ENCODE measurements at places on chromosomes 16 and 17. TPM values are rescaled to one million over a fixed set of nuclear protein-coding genes. Genes with fewer than 3 reads are reported as not detected.
A peak's percentile ranks its signal among the peaks of the same experiment; 100 is the strongest.

The FAM171A2 gene
- total RNA-seq = 0.16 TPM

- no peaks in the 10 kb centered on the region for H3K36me3 ChIP-seq
- peak overlapping the region; percentile 63 for H3K4me3 ChIP-seq
- no peaks in the 10 kb centered on the region for H3K27me3 ChIP-seq
- peak overlapping the region; percentile 17 for H3K27ac ChIP-seq
- no peaks in the 10 kb centered on the region for H3K4me1 ChIP-seq
Measured at GRCh38 chr17:77246110-77247047, 105.6 kb downstream of the SEC14L1 start.

GRCh38 chr16:2774161-2774891, 2.8 kb downstream of the ELOB start:
- no peak for DNase-seq
- H3K27me3 ChIP-seq = no peaks in the 10 kb centered on the region

- H3K36me3 ChIP-seq = no peaks in the 10 kb centered on the region
- no peaks in the 10 kb centered on the region for H3K27me3 ChIP-seq
- H3K4me3 ChIP-seq = peak overlapping the region; percentile 58
- no peak for DNase-seq
- H3K4me1 ChIP-seq = no peaks in the 10 kb centered on the region
Measured at GRCh38 chr16:56658327-56658875, 642 bp downstream of the MT1F start.

DNA sequence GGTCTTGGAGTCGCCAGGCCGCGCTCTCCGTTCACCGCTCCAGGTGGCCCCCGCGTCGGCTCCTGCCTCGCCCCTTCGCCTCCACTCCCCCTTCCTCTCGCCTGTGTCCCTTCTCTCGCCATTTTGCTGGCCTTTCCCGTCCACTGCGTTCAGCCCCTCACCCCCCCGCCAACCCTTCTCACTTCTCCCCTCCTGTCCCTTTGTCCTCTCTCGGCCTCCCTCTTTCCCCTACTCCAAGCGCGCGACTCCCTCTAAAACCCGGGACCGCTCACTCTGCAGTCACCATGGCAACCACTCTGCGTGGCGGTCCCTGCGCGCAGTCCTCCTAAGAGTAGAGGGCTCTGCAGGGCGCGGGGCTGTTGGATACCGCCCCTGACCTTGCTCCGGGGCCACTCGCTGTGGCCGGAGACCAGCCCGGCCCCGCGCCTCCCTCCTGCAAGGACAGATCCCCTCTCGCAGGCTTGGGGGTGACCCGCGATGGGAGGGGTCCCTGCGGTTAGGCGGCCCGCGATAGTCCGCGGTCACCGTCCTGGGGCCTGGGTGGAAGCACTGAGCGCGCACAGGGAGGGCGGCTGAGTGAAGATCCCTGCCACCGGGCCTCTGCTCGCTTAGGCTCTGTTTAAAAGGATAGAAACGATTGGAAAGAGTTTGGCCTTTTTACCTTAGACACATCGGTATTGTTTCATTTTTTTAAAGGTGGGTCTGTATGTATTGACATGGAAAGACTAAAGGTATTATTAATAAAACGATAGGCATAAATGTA, 454 bp downstream of the CCDC40 start:
- peak overlapping the region; percentile 84 for H3K4me3 ChIP-seq
- no peak overlapping the region for H3K27ac ChIP-seq
- peaks cover 4% of the 10 kb centered on the region for H3K4me1 ChIP-seq
- DNase-seq = no peak
- H3K36me3 ChIP-seq = no peaks in the 10 kb centered on the region

- H3K4me3 ChIP-seq = peak overlapping the region; percentile 77
- peaks cover 10% of the 10 kb centered on the region for H3K4me1 ChIP-seq
- no peaks in the 10 kb centered on the region for H3K27me3 ChIP-seq
- H3K27ac ChIP-seq = no peak overlapping the region
Measured at GRCh38 chr16:86555704-86556075, 655 bp upstream of the MTHFSD start.

All from right lobe of liver (tissue), 6 donors.